Keratinocyte (primary cell): ENCODE measurements at places on chromosomes 7 and 10.

DNA sequence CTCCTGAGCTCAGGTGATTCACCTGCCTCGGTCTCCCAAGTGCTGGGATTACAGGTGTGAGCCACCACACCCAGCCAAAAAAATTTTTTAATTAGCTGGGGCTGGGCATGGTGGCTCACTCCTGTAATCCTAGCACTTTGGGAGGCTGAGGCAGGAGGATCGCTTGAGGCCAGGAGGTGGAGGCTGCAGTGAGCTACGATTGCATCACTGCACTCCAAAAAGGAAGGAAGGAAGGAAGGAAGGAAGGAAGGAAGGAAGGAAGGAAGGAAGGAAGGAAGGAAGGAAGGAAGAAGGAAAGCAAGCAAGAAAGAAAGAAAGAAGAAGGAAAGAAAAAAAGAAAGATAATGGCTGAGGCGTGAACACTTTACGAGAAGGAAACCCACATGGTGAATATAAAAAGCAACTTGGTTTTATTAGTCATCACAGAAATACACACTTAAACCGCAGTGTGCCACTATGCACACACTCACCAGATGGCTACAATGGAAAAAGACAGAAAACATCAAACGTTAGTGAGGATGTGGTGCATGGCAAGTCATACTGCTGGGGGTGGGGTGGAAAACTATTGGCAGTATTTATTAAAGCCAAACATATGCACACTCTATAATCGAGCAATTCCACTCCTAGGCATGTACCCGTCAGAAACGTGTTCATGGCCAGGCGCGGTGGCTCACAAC is 4.4 kb upstream of the CCL26 start:
- no peak for DNase-seq

DNA sequence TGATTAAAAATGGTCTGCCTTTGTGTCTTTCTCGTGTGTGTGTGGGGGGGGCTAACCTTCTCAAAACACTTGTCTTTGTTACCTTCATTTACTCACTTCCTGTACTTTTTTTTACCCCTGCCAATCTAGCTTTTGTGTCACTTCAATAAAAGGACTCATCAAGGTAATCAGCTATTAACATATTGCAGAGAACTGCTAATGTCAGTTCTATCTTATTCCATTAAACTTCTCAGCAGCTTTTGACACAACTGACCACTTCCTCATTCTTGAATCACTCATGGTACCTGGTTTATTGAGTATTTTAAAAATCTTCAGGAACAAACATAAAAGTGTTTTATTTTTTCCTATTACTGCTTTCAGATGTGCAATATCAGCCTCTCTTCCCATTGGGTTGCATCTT is 59.8 kb downstream of the SLC25A40 start:
- no peak for DNase-seq

- DNase-seq = no peak
These were observed 76.9 kb upstream of the MGMT start for GRCh38 chr10:129390147-129390546.

DNA sequence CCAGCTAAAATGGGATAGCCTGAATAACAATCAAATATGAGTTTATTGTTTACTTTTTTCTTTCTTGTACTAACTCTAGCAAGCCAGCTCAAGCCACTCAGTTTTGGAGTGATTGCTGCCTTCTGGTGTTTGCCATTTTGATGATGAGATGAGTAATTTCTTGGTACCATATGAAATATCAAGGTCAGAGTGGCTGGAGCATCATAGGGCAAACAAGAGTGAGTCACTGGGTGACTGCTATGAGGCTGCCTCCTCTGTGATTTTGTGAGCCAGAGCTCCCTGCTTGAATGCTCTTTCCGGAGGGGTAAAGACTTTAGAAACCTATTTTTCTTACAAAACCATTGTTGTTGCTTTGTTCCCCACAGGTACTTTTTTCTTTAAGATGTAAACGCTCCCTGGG is 295.6 kb downstream of the PRKG1 start:
- DNase-seq = no peak

GRCh38 chr7:128030654-128031611 is at the start of gene LRRC4:
Gene LRRC4 (minus strand): TSS chr7:128031437. CDS start chr7:128030640, 797 bp downstream.
- no peak for DNase-seq

DNA sequence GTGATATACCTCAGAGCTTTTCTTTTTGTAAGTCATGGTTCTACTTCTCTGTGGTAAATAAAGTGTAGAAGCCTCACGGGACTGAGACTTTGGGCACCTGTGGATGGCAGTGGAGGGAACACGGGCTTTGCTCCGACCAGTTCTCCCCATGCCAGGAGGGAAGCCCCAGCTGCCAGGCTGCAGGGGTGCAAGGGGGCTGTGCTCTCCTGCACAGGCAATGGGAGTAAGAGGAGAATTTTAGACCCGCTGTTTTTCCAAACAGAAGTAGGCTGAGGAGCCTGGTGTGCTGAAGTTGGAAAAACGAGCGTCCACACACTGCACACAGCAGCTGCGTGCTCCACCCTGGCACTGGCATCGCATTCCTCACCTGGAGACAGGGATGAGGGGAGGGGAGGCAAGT is 282.4 kb downstream of the TNS3 start:
- no peak for DNase-seq

- no peak for DNase-seq
These were observed 122.2 kb downstream of the PDE1C start for GRCh38 chr7:31948029-31948428.

DNA sequence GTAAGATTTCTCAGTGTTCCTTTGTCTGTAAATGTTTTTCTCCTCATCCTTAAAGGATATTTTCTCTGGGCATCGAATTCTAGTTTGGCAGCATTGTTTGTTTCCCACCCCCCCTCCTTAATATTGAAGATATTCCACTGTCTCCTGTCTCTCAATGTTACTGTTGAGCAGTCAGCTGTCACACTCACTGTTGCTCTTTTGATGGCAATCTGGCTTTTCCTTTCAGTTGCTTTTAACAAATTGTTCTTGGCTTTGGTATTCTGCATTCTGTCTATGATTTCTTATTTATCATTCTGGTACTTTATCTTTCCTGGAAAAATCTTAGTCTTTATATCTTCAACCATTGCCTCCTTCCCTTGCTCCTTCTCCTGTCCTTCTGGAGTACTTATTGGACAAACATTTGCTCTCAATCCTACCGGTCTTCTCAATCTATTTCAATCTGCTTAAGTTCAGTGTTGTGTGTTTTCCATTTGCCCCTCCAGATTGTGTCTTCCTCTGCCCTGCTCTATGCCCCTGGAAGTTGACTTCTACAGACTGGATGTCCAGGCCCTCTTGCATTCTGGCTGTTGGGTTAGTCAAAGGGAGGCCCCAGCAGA is 9.3 kb upstream of the GTPBP4 start:
- no peak for DNase-seq

- no peak for DNase-seq
These were observed 1.5 kb upstream of the KCTD7 start for GRCh38 chr7:66627151-66627681.

DNA sequence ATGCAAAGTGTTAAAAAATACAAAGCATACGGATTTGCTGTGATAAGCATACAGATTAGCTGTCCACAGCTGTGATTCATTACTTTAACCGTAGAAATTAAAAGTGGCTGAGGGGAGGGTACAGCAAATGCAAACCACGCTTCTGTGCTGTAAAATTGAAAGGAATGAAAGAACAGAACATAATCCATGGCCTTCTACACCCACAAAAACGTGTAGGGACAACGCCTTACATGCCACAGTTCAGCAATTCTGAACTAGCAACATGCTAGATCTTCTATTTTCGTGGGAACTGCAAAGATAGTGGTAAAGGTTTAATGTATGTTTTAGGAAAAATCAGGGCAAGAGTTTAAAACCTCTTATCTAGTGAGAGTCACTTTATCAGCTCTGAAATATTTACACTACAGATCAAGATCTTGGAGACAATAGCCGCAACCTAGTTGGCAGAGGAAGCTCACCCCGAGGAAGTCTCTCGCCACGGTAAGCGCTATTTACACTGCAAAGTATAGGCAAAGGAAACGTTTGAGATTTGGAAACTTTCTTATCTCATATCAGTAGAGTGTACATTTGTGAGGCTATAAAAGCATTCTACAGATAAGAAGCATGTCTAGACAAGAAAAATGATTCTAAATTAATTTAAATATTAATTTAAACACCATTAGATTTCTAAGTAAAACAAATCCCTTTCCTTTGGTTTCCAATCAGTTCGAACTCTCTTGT is 193.6 kb downstream of the MLLT10 start:
- DNase-seq = peak; percentile 40

GRCh38 chr7:86181474-86181873 is 462.2 kb upstream of the GRM3 start:
- no peak for DNase-seq

DNA sequence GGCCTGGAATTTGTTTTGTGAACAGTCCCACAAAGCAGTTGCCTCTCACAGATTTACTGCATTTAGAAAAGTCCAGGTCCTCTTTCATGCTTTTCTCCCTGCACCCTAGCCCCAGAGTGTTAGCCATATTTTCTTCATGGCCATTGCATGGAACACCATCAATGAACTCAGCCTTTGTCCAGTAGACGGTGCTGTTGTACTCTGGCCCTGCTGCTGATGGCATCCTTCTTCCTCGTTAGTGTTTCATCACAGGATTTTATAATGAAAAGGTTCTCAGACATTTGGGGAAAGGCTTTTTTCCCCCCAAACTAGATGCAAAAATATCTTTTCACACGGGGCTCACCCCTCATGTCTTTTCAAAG is 93.0 kb upstream of the SLC25A13 start:
- no peak for DNase-seq

- DNase-seq = no peak
These were observed 5.5 kb downstream of the PPA1 start for GRCh38 chr10:70227548-70228320.

- DNase-seq = no peak
These were observed 1257.9 kb downstream of the NXPH1 start for GRCh38 chr7:9691286-9691685.

- DNase-seq = no peak
These were observed 141.0 kb downstream of the PLXNA4 start for GRCh38 chr7:132435016-132435990.

DNA sequence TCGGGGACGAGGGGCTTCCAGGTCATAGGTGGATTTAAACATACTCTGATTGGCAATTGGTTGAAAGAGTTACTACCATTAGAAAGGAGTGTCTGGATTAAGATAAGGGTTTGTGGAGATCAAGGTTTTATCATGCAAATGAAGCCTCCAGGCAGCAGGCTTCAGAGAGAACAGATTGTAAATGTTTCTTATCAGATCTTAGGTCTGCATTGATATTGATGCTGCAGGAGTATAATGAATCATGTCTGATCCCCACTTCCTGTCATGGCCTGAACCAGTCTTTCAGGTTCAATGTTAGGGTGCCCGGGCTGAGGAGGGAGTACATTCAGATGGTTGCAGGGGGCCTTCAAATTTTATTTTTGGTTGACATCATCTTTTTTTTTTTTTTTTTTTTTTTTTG is 51.4 kb downstream of the SH3PXD2A start:
- no peak for DNase-seq

- no peak for DNase-seq
These were observed 609.6 kb downstream of the KCNMA1 start for GRCh38 chr10:77028042-77028441.

GRCh38 chr7:157916946-157917640 is 580.3 kb downstream of the DNAJB6 start:
- DNase-seq = no peak

DNA sequence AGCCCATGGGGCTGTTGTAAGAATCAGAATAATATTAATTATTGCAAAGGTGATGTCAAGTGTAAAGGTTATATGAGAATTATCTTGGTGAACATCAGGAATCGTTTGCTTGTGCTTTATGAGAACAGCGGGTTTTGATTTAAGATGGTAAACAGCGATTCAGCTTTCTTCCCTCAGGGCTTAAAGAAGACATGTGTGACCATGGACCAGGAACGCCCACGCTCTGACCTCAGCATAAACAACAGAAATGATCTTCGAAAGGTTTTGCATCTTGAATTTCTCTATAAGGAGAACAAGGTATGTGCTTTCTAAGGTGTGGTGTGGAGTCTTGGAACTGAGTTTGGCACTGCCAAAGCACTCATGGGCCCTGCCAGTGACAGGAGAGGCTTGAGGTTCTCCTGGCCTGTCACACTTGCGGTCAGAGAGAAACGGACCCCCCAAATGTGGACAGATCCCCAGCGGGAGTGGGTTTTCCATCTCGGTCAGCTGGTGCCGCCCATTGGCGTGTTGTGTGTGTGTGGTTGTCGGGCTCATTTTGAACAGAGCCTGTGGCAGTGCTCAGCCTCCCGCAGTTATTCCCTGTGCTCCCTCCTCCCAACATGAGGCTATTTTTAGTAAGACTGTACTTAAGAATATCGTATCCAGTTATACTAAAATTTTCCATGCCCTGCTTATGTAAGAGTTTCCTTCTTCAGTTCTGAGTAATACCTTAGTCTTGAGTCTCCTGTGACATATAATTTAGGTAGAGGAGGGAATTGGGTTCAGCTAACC is 7.2 kb downstream of the MINDY4 start:
- DNase-seq = no peak

GRCh38 chr10:56646329-56647111 is 285.5 kb upstream of the ZWINT start:
- DNase-seq = no peak

DNA sequence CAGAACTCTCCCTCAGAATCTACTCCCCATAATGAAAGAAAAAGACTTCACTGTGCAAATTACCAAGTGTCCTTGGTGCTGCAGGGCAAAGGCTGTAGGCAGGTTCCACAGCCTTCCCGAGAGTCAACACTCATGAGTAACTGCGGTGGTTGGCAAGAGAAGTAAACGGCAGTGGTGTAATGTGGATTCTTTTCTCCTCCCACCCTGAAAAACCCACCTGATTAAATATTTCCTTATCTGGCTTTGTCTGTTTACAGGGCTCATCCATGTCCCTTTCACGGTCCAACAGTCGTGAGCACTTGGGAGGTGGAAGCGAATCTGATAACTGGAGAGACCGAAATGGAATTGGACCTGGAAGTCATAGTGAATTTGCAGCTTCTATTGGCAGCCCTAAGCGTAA is 300.9 kb downstream of the BICC1 start:
- no peak for DNase-seq

GRCh38 chr10:69071610-69072009 is 16.3 kb upstream of the SRGN start:
- no peak for DNase-seq

GRCh38 chr10:14573666-14574261 is 200.9 kb downstream of the FAM107B start:
- DNase-seq = no peak

DNA sequence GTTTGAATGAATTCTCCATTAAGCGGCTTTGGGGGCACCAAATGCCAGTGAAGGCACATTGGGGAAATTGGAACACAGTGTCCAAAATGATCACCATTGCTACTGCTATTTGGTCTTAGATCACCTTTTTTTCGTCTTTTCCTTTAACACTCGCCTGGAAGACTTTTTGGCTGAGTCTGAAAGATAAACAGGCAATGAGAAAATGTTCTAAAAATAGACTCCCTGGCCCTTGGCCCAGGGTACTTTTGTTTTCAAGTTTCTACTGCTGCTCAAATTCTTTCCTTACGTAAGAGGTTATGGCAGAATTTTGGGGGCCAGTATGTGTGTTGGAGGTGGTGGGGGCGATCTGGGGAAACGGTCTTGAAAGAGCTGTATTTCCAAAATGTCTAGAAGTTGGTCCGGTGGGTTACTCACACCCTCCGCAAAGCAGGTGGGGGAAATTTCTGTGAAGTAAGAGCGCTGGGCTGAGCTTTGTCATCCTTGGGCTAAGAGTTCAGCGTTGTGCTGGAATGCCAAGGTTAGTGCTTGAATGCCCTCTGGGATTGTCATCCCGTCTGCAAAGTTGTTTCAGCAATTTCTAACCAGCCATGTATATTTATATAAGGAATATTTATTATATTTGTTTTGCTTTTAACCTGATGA is 1.3 kb upstream of the ITPRIP start:
- no peak for DNase-seq

- DNase-seq = no peak
These were observed 8.6 kb downstream of the SMIM30 start for GRCh38 chr7:113109718-113110117.
